ENCODE measurements at places on chromosomes 16 and 17.

GRCh38 chr16:85788819-85789218, 10.5 kb downstream of the EMC8 start:
- DNase-seq: no peak

DNA sequence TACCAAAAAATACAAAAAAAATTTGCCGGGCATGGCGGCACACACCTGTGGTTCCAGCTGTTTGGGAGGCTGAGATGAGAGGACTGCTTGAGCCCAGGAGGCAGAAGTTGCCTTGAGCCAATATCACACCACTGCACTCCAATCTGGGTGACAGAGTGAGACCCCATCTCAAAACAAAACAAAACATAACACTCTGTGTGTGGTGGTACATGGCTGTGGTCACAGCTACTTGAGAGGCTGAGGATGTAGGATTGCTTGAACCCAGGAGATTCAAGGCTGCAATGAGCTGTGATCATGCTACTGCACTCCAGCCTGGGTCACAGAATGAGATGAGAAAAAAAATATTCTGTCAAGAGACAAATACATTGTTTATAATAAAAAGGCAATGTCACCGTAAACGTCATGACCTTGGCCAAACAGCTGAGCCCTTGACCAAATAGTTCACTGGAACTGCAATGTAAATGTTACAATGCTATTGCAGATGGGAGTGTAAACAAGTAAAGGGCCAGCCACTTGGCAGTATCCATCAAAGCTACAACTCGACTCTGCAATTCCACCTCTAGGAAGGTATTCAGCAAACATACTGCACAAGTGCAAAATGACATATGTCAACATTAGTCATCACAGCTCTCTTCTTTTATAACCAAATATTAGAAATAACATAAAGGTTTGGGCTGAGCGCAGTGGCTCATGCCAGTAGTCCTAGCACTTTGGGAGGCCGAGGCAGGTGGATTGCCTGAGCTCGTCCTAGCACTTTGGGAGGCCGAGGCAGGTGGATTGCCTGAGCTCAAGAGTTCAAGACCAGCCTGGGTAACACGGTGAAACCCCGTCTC, 16.9 kb downstream of the EARS2 start:
- DNase-seq: no peak

GRCh38 chr16:82160226-82160625, 9.8 kb downstream of the MPHOSPH6 start:
- no peak for DNase-seq

- DNase-seq: no peak
Measured at GRCh38 chr17:82804442-82805191, 35.2 kb downstream of the ZNF750 start.

DNA sequence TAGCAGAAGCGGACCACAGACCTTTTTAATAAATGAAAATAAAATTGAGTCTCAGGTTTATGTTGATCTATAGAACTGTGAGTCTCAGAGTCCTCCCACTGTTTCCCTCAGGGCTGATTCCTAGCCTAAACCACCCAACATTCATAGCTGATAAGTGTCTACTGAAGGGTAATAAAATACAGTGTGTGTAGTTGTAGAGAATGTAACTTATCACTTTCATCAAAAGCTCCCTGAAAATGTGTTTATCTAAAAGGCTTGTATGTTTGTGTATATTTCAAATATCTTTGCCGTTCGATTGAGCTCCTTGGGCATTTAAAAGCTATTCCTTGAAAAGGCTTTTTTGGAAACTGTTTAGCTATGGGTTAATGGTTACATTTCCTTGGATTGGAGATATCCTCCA, 740.3 kb upstream of the SOX9 start:
- no peak for DNase-seq

All from SIG-M5 (cell line).